ENCODE measurements at places on chromosomes 2 and 18. TPM values are rescaled to one million over a fixed set of nuclear protein-coding genes. Genes with fewer than 3 reads are reported as not detected.

DNA sequence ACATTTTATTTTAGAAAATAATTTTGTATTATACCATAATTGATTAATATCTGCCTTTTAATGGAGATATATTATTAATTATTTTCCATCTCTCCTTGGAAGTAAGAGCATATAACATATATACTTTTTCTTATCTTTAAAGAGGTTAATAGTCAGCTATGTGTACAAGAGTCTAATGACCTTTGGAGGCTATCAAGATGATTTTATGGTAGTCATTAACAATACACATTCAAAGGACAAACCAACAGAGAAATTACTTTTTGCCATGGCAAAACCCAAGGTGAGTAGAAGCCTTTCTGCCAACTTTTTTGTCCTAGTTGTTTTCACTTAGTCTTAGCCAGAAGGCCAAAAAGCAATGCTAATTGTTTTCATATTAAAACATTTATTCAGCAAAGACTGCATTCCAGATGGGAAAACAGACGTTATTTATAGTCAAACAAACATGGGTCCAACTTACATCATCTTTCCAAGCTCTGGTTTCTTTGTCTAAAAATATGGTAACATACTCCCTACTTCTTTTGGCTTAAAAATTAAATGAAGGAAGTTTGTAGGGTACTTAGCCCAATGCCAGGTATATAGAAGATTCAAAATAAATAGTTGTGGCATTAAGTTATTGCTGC, 9.6 kb upstream of the DYNC2LI1 start:
- no peak for DNase-seq

- DNase-seq: no peak
These were observed 1150.0 kb downstream of the RPIA start for GRCh38 chr2:89841476-89841840.

- DNase-seq: no peak
These were observed 254.8 kb downstream of the TGIF1 start for GRCh38 chr18:3704556-3705344.

DNA sequence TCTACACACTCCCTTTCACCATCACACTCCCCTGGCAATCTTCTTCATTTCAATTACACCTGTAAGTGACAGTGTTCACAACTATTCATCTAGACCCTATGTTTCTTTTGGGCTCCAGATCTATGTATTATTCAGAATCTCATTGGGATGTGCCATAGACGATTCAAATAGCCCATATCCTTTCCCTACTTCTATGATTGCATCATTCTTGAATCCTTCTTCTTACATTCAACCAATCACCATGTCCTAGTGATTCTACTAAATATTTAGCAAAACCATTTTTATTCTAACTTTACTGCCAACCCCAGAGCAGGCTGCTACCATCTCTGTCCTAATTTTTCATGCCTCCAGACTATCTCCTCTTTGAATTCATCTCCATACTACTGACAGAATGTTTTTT, 106.4 kb downstream of the TDRD15 start:
- DNase-seq: no peak

DNA sequence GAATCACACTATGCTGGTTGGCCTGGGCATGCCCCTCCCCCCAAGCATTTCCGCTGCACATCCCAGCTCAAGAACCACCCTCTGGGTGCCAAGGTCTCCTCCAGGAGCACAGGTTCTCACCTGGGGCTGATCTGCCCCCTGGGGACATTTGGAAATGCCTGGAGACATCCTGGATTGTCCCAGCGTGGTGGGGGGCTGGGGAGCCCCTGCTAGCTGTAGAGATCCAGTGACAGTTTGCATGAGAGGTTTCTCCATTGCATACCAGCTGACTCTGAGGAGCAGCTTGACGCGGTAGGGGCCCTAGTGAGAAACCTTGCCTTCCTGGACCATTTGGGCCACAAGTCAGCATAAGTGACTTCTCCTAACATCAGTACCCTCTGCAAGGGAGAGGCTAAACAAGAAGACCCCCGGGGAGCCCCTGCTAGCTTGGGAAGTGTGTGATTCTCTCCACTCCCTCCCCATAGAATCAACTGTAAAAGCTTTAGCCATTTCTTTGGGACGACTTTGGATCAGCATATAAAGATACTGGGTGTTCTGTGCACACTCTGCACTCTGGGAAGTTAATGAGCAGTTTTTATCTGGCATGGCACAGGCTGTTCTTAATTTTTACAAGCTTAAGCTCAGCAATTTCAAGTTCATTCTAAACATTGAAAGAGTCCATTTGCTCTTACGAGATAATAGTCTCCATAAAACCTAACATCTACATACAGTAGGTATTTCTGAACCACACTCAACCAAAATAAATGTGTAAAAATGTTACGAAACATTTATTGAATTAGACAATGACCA, 94.1 kb downstream of the GBX2 start:
- DNase-seq: no peak

GRCh38 chr18:77067291-77068061, 65.1 kb downstream of the MBP start:
- DNase-seq: no peak

GRCh38 chr2:203804070-203804469, 63.5 kb upstream of the CTLA4 start:
- DNase-seq: no peak

- no peak for DNase-seq
These were observed 68.6 kb downstream of the APLF start for GRCh38 chr2:68536000-68536399.

- DNase-seq: no peak
These were observed 100.4 kb downstream of the EN1 start for GRCh38 chr2:118747066-118747465.

DNA sequence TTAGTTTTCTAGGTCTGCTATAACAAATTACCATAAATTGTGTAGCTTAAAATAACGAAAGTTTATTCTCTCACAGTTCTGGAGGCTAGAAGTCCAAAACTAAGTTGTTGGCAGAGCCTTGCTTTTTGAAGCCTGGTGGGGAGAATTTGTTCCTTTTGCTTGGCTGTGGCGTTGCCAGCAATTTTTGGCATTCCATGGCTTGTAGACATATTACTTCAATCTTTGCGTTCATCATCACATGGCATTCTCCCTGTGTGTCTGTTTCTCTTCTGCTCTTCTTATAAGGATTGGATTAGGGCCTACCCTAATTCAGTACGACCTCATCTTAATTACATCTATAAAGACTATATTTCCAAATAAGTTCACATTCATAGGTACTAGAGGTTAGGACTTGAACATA, 217.7 kb downstream of the MBD5 start:
- no peak for DNase-seq

DNA sequence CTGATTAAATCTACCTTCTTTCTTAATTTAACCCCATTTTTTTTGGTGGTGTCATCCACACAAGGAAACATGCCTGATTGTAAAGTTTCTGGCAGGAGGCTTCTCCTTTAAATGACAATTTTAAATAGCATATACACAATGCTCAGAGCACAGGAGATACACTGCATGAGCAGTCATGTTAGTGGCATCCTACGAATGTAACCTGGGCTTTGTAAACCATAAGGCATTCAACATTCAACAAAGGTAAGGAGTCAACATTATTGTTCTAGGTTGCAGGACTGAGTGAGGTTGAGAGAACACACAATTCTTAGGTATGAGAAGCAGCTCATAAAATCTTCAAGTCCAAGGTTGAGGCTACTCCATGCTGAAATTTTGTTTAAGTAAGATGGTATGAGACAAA, 266.6 kb upstream of the SIX2 start:
- no peak for DNase-seq

DNA sequence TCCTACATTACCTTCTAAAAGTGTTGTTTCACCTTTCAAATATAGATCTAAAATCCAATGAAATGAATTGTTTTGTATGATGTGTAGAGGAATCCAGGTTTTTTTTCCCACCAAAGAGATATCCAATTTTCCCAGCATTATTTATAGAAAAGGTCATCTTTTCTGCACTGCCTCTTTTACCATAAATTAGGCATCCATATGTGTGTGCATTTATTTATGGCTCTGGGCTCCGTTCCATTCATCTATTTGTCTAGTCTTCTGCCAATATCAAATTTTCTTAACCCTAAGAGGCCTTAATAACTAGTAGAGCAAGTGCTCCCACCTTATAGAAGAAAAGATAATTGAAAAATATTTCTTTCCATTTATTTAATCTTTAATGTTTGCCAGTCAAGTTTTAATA, 88.3 kb downstream of the ATAD2B start:
- no peak for DNase-seq

- DNase-seq: no peak
These were observed 58.5 kb downstream of the ATIC start for GRCh38 chr2:215370112-215370965.

Gene RGPD3
- polyA plus RNA-seq: 0.35 TPM

Gene CELF4
- polyA plus RNA-seq: 2.2 TPM

DNA sequence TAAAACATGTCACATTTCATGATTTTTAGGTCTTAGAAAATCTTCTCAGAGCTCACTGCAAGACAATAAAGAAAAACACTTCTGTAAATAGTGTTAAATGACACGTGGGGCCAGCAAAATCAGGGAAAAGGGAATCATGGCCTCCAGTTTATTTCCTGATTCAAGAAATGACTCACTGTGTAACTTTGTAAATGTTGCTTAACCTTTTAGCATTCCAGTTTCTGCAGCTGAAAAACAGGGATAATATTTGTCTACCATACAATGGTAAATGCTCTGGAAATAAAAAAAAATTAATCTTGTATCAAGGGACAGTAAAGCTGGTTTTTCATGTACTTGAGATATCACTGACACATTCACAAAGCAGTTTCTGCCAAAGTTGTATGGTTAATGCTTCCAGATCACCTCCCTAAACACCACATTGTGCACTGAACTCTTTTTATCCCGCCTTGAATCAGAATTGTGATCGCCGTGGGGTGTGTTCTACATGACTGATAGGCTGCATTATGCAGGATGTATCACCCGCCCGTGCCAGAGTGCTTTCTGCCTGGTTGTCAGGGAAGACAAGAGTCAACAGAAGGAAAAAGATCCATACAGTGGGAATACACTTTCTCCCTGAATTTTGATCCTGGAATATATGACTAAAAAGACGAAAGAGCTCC, 238.8 kb downstream of the IKZF2 start:
- no peak for DNase-seq

GRCh38 chr18:38307914-38308313, 742.3 kb upstream of the CELF4 start:
- DNase-seq: no peak

GRCh38 chr2:42510608-42511243, 16.9 kb upstream of the KCNG3 start:
- DNase-seq: no peak

Gene IL36A
- polyA plus RNA-seq: not detected

- no peak for DNase-seq
These were observed 296.5 kb downstream of the NOL4 start for GRCh38 chr18:33928231-33928630.

GRCh38 chr2:192500550-192501200, 305.9 kb upstream of the TMEFF2 start:
- no peak for DNase-seq

DNA sequence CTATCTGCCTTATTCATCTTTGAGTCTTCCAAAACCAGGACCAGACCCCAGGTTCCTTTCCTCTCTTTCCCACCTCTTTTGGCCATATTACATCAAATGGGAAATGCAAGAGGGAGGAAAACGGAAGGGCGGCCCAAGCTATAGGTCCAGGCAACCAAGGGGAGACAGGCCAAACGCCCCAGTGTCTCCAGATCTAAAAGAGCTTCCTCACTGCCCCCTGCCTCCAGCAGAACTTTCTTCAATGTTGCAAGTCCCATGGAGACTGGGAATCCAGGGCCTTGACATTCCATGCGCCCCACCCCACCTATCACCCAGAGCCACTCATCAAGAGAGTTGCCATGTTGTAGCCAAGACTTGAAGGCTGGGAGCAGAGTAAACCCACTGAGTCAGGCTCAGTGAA, 15.4 kb downstream of the TNS1 start:
- no peak for DNase-seq

GRCh38 chr2:19764998-19765397, 136.8 kb downstream of the TTC32 start:
- DNase-seq: no peak

Gene DLGAP1
- 4.3 TPM for polyA plus RNA-seq

Gene TUBB8B
- 0.64 TPM for polyA plus RNA-seq

Gene BUB1
- polyA plus RNA-seq: 25.0 TPM

- DNase-seq: no peak
These were observed 80.9 kb downstream of the SMC6 start for GRCh38 chr2:17672583-17673317.

GRCh38 chr2:37671009-37671815, at the start of gene CDC42EP3:
TSS of gene CDC42EP3 (minus strand) at chr2:37671642. CDS start at chr2:37646587, 25,055 bp downstream.
- no peak for DNase-seq

Gene SLC9A4
- 8.1 TPM for polyA plus RNA-seq

DNA sequence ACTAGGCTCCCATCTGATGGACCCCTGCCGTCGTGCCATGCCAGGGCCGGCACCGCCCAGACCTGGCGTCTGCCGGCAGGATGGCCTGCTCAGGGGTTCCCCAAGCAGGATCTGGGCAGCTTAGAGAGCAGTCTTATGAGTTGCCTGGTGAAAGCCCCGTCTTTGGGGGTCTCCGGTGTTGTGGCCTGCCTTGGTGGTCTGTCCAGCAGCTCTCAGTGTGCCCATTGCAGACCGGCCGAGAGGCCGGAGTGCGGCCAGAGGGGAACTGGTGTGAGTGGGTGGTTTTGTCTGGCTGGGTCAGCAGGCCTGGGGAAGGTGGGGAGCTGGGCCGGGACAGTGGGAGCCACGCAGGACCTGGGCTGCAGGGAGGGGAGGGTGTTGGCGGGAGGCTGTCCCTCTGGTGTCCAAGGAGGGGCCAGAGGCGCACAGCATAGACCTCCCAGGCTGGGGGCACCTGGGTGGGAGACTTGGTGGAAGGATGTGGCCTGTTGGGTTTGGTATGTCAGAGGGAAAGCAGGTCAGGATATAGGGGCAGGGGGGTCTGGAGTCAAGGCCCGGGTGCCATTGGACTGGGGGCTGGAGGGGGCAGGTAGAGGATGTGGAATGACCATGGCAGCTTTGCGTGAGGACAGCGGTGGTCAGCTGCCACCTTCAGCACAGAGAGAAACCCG, 16.5 kb downstream of the GPC1 start:
- no peak for DNase-seq

DNA sequence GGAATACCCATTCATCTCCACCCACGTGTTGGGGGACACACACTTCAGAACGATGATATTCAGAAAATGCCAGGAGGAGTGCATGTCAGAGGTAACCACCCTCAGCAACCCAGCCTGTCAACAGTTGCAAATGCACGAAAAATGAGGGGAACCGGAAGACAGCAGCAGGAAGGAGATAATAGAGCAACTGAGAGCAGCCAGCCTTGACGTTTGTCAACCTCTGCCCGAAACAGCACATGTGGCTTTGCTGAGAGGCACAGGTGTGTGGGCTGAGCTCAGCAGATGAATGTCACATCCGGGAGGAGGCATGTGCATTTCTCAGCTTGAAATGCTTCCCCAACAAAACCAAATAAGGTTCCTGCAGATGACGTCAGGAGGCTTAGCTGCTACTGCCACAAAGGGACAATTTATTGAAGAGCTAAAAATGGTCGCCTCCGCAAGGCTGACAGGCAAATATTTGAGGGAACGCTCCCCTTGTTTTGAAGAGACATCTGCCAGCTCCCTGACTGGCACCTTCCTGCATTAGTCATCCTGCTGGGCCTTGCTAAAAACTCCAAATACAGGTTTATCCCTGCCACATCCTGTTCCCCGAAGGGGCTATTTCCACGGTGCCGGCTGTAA, 419.0 kb downstream of the NBAS start:
- DNase-seq: no peak

- DNase-seq: no peak
These were observed 113.5 kb downstream of the PHLPP1 start for GRCh38 chr18:62828852-62829251.

Gene CD207
- 0.08 TPM for polyA plus RNA-seq
